Foreskin fibroblast (primary cell): ENCODE measurements at places on chromosomes 6 and 20.

GRCh38 chr6:44036699-44037101 lies 90.6 kb downstream of the MRPL14 start:
- no peak for DNase-seq

DNA sequence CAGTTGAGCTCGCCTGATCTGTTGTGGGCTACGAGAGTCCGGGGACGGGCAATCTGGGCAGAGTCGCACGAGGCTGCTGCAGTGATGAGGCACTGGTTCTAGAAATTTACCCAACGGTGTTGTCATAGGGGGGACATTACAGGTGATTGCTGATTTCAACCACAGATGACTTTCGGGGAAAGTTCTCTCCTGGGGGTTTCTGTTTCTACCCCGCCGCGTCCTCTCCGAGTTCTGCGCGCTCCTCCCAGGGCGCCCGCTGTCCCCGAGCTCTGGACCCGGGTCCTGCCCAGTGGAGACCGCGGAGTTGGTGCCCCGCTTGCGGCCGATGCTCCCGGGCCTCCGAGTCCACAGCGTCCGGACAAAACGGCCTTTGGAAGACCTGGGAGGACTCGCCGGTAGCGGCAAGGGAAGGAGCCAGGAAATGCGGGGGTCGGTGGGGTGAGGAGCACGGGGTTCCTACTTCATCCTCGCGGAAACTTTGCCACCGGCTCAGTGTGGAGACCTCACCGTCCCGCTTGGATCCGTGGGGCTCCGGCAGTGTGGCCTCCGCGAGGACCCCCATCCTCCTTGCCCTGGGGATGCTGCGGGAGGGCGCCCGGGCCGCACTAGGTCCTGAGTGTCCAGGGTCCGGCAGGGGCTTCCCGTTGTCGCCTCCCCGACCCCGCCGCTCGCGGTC lies 12.3 kb upstream of the RAET1L start:
- no peak for DNase-seq

DNA sequence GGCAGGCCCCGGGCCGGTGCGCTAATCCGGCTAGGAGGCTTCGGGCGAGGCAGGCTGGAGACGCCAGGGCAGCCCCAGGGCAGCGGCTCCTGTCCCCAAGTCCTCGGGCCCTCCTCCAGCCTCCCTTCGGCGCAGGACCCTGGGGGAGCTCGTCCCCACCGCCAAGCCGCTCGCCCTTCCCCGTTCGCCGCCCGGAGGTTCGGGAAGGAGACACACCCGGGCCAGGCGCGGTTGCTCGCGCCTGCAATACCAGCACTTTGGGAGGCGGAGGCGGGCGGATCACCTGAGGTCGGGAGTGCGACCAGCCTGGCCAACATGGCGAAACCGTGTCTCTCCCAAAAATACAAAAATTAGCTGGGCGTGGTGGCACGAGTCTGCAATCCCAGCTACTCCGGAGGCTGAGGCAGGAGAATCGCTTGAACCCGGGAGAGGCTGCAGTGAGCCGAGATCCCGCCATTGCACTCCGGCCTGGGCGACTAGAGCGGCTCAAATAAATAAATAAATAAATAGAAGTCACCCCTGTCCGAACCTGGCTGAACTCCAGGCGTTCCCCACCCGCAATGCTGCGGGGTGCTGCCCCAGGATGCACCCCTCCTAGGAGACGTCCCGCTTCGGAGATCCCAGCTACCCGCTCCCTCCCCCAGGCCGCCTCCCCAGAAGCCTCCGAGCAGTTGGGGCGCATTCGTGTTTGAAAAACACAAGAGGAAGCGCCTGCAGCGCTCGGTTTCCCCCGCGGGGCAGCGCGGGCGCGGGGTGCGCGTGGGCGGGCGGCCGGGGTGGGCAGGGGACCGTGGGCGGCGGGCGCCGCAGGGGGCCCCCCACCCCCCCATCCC lies 27.5 kb downstream of the SERPINB9 start:
- no peak for DNase-seq

GRCh38 chr6:81228912-81229555 lies 523.4 kb downstream of the TENT5A start:
- DNase-seq = peak; percentile 23

- no peak for DNase-seq
These were observed 150.6 kb downstream of the QKI start for GRCh38 chr6:163565140-163565539.

- no peak for DNase-seq
These were observed 91.4 kb upstream of the AFDN start for GRCh38 chr6:167735084-167735950.

GRCh38 chr6:19845266-19846041 lies 8.3 kb downstream of the ID4 start:
- no peak for DNase-seq

- no peak for DNase-seq
These were observed 26.1 kb upstream of the ZNF831 start for GRCh38 chr20:59137532-59137931.

DNA sequence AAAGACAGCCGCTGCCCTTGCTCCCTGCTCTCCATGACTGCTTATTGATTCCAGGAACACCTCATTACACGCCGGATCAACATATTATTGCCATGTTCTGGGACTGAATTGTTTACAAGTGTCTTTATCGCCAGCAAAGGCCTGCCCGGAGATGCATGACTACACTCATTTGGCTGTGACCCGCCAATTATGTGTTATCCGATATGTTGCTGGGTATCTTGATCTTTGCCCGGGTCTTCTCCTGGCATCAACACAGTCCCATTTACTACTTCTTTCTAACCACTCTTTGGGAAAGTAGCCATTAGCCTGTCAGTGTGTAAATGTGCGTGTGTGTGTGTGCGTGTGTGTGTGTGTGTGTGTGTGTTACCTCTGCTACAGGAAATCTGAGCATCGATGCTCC lies 15.4 kb downstream of the LINC00237 start:
- no peak for DNase-seq
